ENCODE measurements at places on chromosomes 7 and 10. TPM values are rescaled to one million over a fixed set of nuclear protein-coding genes. Genes with fewer than 3 reads are reported as not detected.

Gene CYP2W1
- total RNA-seq: not detected

Gene PAXIP1
- total RNA-seq: 13.9 TPM

Gene TMEM72
- total RNA-seq: not detected

- no peak for DNase-seq
These were observed 120.6 kb downstream of the ODAD2 start for GRCh38 chr10:27878281-27878680.

- no peak for DNase-seq
These were observed 76.8 kb downstream of the LANCL2 start for GRCh38 chr7:55441774-55442522.

DNA sequence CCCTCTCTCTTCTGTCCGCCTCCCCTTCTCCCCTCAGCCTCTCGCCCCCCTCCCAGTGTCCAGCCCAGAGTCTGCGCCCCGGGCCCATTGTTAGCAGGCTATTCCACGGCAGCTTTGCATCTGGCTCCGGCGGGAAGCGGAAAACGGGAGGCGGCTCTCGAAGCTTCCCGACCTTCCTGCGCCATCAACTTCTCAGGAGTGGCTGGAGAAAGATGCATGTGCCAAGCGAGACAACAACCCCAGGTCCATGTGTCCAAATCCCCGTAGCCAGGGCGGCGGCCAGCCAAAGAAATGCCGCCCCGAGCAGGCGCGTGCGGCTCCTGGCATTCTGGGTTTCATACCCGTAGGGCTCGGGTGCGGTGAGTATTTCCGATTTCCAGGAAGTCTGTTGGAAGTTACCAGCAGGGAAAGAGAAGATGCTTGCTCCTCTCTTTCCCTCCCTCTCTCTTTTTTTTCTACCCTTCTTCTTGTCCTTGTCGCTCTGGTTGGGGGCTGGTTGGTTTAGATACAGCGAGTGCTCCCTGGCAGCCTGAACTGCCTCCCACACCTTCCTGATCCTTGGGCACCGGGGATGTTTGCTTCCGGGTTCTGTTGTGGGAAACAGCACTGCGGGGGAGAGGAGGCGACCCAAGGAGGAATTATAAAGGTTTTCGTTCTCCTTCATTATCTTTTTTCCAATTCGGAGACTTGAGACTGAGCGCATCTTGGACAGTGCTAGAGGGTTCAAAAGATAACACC, 1.2 kb upstream of the HOXA2 start:
- no peak for DNase-seq

DNA sequence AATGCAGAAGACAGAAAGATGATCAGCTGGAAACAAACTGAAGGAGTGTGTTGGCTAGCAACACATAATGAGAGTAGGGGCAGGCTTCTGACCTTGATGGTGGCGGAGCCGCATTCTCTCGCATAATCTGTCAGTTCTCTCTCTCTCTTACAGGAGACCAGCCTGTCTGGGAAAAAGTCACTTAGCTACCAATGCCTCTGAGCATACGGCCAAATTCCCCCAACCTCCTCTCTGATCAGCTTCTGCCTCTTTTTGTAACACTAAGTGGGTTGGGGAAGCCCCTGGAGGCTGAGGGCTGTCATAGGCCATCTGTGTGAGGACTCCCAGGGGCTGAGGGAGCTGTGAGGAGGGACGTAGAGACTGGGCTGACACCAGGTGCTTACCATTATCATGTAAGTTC, 104.6 kb downstream of the HIPK2 start:
- no peak for DNase-seq

Gene AGK
- 26.3 TPM for total RNA-seq

Gene WDFY4
- 8.5 TPM for total RNA-seq

DNA sequence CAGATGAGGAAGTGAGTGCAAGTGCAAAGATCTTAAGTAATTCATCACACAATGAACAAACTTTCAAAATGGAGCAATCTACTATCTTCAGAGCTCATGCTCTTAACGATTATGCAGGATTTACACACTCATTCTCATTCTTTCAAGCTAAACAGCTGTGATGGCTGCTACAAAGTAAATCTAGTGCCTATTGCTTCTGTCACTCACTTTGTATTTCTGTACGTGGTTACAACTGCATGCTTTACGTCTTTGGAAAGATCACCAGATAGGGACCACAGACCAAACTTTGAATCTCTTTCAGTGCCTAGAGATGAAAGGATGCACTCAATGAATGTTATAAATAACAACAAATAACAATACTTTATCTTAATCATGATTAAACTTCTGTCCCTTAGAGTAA, 194.6 kb downstream of the MAGI2 start:
- no peak for DNase-seq

DNA sequence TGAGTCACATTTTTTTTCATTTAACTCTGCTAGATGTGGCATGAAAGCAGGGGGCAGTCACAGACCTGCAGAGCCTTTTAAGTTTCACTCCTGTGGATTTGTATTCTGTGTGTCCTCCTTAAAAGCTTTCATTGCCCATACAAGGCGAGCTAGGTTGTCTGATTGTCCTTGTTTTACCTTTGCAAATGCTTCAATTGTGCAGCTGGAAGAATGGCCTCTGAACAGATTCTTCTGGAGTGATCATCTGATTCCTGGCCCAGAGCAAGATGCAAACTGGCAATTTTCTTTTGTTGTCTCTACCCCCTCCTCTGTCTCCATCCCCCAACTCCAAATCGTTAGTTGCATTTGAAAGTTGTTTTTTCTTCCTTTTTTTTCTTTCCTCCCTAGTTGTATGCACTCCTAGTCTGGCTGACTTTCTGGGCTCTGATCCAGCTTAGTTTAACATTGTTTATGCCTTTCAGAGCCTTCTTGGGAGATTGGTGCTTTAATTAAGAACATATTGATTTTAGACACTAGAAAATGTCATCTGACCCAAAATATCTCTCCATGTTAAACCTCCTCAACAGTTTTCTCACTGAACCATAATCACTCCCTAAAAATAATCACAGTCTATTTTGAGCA, 150.2 kb downstream of the REEP3 start:
- DNase-seq: no peak

DNA sequence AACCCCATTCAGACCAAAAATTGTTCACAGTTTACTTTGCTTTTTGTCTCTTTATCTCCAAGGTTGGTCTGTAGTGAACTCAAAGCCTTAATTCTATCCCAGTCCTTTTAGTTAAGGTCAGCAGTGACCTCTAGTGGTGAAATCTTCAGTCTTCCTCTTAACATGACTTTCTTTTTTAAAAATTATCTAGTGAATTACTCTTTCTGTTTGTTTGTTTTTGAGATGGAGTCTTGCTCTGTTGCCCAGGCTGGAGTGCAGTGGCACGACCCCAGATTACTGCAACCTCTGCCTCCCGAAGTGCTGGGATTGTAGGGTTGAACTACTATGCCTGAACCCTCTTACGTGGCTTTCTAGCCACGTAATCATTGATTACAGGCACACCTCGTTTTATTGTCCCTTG, 25.0 kb downstream of the ZNF487 start:
- DNase-seq: peak; percentile 77

- DNase-seq: no peak
These were observed 59.8 kb upstream of the KDM7A start for GRCh38 chr7:140236626-140237025.

Gene LRRC17
- total RNA-seq: 0.60 TPM

DNA sequence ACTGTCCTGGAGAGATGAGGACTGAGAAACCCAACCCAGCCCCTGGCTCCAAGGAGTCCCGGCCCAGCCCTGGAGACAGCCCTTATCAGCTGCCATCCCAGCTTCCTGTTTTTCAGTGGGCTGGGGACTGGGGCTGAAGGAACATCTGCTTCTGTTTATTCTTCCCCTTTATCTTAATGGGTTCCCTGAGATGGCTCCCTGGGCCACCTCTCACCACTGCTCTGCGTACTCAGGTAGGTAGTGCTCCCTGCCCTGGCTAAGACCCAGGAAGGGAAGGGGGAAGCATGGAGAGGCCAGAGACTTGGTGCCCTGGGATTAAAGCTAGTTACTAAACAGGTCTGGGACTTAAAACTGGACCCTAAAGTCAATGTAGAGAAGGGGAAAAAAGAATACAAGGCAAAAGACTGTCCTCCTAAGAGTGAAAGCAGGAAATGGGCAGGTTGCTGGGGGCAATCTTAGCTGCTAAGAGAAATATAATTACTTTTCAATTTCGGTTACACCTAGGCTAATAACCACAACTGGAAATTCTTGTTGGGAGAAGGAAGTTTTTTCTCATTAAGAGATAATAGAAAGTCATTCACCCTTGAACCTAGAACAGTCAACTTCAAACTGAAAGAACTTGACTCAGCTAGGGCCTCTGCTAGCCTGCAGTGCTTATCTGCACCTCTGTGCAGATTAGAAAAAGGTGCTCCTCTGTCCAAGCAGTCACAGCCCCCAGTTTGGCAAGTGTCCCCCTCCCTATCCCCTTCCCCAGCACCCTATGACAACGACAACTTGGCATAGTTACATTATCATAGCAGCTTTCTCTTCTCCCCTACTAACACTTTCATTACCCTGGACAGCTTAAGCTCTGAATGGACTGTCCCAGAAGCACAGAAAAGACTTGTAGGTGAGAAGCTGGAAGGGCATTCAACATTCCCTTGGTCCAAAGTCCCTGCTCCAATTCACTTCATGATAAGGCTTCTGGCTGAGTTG, 65.6 kb upstream of the KDM7A start:
- no peak for DNase-seq

GRCh38 chr10:11208908-11209829, 191.5 kb downstream of the CELF2 start:
- DNase-seq: peak; percentile 44

Gene RGR
- not detected for total RNA-seq

Gene TWIST1
- total RNA-seq: not detected

DNA sequence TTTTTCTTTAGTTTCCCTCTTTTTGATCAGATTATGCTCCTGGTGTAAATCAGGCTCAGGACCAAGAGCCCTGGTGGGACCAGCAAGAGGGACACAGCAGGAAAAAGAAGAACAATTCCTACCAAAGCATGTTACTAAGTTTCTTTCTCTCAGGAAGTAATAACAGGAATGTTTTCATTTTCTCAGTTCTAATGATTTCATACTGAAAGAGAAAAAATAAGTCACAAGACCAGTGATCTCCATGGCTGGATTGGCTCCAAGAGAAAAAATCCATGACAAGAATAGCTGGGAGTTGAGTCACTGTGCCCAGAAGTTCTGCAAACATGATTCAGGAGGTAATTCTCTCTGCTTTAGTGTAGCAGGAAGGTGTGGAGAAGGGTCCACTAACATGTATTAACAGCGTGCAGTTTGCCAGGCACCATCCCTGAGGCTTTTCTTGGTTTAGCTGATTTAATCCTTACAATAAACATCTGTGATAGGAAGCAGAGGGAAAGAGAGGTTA, 23.8 kb upstream of the IFIT2 start:
- DNase-seq: no peak

DNA sequence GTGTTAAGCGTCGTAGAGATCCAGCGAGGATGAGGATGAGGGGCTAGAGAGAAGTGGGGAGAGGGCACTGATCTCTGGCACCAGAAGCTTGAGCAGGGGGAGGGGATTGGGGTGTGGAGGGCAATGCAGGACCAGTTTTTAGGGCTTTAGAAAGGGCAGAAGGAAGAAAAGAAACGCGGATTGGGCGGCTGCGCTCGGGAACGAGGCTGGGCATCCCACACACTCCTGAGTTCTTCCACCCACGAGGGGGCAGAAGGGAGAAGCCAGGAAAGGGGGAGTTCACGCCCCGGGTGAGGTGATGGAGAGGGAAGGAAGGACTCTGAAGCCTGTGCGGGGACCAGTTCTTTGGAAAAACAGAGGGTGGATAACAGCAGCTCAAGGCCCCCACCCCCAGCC, 6.1 kb upstream of the VGF start:
- DNase-seq: no peak

DNA sequence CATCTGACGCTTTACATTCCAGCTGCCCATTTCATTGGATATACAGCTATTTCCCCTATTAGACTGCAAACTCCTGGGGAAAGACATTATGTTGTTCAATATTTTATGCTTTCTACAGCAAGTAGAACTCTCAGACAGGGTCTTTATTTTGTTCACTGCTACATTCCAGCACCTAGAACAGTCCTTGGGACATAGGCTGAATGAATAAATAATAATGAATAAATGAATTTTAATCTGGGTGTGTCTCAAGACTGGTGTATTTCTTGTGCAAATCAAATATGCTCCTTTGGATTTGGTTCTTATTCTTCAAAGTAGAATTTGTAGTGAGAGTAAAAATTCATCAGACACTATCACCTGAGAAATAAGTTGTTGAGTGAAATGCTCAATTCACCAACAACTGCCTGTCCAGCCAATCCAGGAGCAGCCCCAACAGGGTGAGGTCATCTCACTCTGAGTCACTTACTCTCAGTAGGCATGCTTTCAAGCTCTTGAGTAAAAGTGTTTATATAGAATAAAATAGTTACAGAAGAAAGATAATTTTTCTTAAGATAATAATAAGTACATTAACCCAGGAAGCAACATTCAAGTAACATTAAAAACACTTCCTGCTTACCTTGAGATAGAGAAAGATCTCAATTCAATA, 287.5 kb upstream of the NPVF start:
- DNase-seq: no peak

- no peak for DNase-seq
These were observed 189.8 kb upstream of the TEX47 start for GRCh38 chr7:88985295-88985694.

DNA sequence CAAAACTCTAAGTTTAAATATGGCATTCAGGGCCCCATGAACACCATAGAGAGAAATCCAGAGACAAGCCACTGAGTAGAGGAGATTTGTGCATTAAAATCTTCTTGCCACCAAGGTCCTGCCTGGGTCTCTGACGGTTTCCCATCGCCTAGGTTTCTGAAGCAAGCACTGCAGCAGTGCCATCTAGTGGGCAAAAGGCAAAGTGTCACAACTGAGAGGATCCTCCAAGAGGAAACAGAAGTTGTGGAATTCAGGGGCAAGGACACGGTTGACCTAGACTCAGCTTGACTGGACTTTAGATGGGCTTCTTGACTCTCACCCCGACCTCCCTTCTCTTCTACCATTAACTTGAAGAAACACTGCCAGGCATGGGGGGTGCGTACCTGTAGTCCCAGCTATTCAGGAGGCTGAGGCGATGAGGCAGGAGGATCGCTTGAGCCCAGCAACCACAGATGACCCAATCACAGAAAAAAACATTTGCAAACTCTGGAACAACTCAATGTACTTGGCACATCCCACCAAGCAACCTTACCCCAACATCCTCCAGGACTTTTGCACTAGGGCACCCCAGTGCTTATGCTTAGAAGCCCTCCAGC, 604.1 kb downstream of the GALNT17 start:
- DNase-seq: peak; percentile 18

DNA sequence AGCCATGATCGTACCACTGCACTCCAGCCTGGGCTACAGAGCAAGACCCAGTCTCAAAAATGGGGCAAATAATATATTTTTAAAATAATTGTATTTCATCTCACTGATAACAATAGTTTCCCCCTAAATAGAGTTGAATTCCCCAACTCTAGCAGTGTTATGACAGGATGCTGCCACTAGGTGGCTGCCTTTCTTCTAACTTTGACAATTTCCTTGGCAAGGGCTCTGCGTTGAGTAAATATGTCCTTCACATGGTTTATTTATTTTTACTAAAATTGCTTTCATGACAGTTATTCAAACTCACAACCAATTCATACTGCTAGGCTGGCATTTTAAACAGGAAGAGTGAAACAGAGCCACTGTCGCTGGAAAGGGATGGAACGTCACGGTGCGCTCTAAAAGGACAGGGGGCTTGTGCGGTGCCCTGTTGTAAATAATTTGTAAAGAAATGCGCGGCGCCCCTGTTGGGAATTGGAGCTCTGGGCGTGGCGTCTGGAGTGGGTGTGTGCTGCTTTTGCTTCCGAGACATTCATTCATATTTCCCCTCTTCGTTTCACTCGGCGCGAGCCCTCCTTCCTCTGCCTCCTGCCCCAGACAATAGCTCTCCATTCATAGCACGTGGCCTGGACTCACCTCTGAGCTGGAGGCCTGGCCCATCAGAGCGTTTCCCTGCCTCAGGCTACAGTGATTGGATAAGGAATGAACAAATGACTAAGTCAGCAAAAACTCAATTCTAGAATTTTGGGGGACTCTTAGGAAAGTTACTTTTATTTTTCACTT, 20.5 kb upstream of the PITRM1 start:
- peak; percentile 35 for DNase-seq

All from naive thymus-derived CD8-positive, alpha-beta T cell (primary cell).